ENCODE measurements at places on chromosomes 6 and 20.
A peak's percentile ranks its signal among the peaks of the same experiment; 100 is the strongest.

GRCh38 chr6:154614641-154615040, 104.2 kb upstream of the CNKSR3 start:
- DNase-seq: no peak

DNA sequence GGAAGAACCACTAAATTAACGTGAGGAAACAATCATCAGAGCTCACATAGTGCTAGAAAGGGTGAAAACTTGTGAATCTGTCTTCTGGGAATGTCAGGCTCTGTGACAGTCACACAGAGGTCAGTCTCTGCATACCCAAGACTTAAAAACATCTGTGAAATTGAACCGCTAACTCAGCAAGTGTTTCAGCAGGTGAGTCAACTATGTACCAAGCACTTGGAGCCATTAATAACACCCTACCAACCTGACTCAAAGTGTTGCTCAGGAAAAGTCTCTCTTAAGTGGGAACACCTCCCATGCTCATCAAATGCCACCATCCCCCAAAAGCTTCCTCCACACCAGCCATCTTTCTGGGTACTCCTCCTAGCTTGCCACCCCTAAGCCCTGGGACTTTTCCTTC, 92.3 kb upstream of the CARMIL1 start:
- no peak for DNase-seq

DNA sequence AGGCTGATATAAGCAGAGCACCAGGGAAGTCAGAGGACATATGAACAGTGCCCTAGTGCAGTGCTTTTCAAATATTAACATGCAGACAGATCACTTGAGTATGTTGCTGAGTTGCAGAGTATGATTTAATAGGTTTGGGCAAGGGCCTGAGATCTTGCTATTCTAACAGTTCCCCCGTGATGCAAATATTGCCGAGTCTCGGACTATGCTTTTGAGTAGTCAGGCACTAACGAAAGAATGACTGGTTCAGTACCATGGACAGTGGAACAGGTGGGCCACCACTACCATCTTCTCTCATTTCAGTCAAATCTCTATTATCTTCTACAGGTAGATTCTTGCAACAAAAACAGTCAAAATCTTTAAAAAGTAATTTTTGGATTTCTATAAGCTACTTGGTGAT, 3.7 kb upstream of the TMEM200A start:
- DNase-seq: no peak

DNA sequence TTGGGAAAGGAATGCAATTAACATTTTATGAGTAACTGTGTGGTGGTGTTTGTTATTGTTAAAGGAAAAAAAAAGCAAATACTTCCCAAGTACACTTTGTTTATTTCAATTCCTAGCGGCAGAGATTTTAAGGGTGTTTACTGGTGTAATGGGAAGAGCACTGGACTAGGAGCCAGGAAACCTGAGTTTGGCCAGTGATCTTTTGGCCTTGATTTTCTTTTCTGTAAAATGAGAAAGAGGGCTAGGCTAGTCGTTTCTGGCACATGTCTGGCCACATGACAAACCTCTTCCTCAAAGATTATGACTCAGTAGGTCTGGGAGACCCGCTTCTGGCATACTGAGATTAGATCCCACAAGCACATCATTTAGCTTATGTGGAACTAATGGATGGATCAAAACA, 428.1 kb upstream of the NOX3 start:
- DNase-seq: peak; percentile 7

- DNase-seq: no peak
These were observed 82.3 kb downstream of the GPX5 start for GRCh38 chr6:28607990-28608389.

DNA sequence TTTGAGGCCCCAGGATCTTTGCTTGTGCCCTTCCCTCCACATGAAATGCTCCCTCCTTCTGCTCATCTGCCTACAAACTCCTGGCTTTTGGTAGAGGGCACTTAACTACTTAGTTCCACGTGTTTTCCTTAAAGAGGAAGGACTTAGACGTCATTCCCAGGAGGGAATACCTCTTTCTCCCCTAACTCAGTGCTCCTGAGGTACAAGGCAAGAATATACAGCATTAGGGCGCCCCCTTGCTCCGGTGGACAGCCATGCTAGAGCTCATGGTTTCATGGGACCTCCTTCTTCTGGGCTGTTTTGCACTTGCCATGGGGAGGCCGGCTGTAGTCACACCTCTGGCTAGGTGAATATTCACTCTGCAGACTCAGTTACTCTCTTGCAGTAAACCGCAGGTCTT, 93.8 kb upstream of the LY86 start:
- DNase-seq: no peak

All from adipocyte (in vitro differentiated cells).